ENCODE measurements at places on chromosomes 2 and 18.
A peak's percentile ranks its signal among the peaks of the same experiment; 100 is the strongest.

DNA sequence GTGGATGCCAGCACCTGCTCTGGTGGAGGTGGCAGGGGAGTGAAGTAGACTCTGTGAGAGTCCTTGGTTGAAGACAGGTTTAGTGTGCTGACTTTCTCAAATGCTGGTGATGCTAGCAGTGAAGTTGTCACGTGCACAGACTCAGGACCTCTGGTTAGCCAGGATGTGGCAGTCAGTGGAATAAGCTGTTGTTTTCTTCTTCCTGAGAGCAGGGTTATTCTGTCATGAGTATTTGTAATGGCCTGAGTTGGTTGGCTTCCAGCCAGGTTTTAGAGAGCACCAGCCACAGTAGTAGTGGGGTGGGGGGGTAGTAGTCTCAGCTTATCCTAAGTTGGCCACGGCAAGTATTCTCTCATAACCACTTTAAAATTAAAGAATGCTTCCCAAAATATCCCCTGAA lies 238.5 kb upstream of the FBXO11 start:
- DNase-seq = no peak

- DNase-seq = peak; percentile 21
Measured at GRCh38 chr2:142286618-142287017, 155.8 kb upstream of the LRP1B start.

DNA sequence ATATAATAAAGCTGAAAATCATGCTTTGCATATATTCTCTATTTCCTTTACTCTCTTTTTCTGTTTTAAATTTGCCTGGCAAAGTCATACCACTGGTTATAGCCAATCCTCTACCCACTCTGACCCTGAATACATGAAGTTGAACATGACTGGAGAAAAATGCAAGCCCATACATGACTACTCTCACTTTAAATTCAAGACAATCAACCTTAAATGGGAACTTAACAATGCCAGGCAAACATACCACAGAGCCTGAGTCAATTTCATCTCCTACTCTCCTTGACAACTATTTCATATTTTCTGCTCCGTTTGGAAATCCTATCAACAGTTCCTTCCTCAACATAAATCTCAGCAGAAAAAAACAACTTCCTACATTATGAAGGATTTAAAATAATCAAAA lies 22.6 kb downstream of the RAD51AP2 start:
- no peak for DNase-seq

- peak; percentile 91 for DNase-seq
Measured at GRCh38 chr2:101113441-101114267, 37.5 kb downstream of the TBC1D8 start.

DNA sequence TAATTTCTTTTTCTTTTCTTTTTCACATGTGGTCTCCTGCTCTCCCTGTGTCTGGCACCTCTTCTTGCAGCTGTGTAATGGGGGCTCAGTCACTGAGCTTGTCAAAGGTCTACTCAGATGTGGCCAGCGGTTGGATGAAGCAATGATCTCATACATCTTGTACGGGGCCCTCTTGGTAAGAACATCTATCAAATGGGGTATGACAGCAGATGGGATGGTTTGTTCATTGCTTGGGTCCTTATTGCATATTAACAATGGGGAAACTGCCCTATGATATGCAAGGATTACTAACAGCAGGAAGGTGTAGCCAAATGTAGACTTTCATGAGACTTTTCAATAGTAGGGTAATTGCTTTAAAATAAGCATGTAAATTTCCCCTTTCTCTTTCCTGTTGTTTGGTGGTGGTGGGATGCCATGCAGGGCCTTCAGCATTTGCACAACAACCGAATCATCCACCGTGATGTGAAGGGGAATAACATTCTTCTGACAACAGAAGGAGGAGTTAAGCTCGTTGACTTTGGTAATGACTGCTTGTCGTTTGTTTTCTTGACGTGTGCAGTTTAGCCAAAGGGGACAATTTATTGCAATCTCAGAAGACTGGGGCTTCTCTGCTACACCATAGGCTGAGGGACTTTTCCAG lies 36.5 kb downstream of the MYO3B start:
- no peak for DNase-seq

DNA sequence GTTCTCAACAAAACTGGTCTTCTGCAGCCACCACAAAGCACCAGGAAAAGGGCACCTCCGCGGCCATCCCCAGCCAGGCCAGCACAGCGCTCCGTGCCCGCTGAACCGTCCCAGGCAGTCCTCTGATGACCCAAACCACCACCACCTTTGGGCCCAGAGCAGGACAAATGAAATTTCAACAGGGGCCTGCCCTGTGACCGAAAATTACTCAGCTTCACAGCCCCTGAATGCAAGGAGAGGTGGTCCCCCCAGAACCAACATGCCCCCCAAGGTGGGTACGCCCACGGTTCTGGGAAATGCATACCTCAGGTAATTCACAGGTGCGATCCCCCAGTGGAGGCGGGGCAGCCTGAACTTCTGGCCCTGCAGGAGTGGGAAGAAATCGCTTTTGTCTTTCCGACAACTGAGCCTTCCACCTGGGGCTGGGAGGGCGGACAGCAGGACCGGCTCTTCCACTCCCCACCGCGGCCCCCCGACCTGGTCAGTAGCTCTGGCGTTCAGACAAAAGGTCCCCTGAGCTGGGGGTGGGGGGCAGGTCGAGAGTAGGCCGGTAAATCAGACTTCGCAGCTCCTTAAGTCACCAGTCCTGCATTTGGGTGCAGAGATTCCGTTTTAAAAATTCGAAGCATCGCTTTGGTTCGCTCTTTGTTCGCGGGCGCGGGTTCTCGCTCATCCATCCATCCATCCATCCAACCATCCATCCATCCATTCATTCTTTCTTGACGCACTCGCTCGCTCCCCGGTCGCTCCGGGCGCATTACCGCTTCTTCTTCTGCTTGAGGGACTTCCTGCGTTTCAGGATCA lies 1.4 kb downstream of the ARL4C start:
- no peak for DNase-seq

DNA sequence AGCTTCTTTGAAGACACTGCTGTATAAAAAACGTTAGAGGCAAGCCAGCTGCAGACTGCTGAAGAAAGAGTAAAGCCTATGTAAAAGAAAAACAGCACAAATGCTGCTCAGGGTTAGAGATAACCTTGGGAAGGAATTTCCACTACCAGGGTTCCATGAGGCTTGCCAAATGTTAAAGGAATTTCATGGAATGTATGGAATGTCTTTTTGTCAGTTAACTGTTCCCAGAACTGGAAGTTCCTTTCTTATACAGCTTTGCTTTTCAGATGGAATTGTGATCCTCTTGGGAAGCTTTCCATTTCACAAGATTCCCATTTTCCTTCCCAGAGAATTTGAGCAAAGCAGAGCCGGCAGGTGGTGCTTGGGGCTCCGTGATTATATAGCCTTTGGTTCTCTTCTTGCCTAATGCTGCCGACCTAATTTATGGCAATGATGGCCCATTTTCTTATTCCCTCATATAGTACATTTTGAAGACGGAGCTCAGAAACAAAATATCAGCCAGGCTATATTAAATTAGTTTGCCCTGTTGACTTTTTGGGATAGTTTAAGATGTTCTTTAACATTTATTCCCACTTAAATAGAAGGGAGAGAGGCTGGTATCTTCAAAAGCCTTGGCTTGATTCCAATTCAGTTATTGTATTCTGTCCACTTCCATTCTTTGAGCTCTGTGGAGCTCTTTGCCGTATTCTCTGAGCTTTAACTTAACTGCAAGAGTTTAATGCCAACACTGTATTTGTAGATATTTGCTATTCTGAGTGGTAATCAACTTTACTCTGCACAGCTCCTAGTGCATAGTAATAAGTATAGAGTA lies 162.3 kb downstream of the PHLPP1 start:
- no peak for DNase-seq

GRCh38 chr2:183163821-183164649 lies 39.8 kb downstream of the NUP35 start:
- DNase-seq = no peak

GRCh38 chr2:27211241-27211942 lies 449 bp upstream of the ATRAID start:
- peak; percentile 54 for DNase-seq

- peak; percentile 69 for DNase-seq
Measured at GRCh38 chr2:217790195-217790594, 212.6 kb downstream of the TNS1 start.

DNA sequence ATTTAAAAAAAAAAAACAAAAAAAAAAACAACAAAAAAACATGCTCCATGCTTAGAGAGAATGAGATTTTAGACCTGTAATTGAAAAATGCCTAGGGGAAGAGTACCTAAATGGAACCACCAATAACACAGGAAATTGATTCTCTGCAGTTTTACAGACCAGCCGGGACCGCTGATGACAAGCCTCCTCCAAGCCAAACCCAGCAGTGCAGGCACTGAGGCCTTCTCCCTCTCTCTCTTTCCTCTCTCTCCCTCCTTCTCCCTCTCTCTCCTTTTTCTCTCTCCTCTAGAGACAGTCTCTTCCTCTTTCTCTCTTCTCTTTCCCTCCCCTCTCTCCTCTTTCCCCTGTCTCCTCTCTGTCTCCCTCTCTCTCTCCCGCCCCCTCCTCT lies 228.8 kb upstream of the COPS8 start:
- no peak for DNase-seq

DNA sequence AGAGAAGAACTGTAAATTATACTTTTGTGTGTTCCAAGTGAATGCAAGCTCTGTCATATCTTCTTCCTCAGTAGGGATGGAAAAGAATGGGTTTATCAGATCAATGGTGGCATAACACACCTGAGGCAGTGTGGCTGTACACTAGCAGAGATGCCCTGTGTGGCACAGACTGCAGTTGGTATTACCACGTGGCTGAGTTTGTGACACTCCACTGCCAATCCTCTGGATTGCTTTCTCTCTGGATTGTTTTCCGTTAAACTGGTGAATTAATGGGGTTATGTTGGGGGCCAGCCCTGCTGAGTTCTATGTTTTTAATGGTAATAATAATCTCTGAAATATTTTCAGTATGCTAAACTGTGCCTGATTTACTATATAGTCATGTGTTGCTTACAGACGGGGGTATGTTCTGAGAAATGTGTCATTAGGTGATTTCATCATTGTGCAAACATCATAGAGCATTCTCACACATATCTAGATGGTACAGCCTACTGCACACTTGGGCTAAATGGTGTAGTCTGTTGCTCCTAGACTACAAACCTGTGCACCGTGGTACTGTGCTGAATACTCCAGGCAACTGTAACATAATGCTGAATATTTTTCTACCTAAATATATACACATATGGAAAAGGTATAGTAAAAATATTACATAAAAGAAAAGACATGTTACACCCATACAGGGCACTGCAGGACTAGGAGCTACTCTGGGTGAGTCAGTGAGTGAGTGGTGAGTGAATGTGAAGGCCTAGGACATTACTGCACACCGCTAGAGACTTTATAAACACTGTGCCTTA lies 84.7 kb upstream of the ST6GAL2 start:
- no peak for DNase-seq

DNA sequence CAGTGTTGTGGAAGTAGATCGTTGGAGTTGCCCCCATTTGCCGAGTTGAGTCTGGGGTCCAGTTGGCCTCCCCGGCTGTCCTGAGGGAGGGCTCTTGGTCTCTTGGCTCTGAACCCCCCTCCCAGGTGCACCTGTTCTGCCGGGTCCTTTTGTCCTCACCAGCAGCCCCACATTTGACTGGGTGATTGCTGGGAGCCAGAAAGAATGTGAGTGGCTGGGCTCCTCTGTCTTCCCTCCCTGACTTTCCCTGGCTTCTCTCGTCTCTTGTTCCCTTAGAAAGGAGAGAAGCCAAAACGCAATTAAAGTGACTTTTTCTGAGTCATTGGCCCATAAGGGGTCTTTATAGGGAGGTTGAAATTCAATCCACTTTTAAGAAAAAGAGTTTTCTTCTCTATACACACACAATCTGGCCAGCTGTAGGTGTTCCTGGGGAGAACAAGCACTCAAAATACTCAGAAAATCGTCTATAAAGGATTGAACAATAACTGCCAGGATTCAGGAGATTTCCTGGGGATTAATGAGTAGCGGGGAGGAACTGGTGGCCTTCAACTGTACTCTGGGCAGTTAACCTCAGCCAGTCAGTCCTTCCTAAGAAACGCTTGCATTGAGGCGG lies 131.0 kb downstream of the TMEM182 start:
- DNase-seq = no peak

DNA sequence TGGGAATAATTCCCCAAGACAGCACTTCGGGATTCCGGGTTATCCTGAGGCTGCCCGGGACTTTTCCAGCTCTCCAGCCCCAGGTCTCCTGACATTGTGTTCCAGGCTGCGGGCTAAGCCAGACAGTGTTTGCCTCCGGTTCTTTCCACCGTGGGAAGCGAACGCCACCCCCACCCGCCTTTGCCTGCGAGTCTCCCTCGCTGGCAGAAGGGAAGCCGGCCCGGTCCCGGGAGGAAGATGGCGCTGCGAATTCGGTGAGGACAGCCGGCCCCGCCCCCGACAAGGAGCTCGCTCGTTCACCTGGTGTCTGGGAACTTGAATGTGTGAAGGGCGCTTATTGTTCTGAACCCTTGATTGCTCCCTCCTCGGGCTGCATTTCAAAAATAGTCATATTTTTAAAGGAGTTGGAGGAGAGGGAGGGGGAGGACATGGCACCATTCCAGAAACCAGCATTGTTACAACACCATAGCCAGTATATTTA lies 2.9 kb downstream of the LRATD1 start:
- DNase-seq = peak; percentile 58

DNA sequence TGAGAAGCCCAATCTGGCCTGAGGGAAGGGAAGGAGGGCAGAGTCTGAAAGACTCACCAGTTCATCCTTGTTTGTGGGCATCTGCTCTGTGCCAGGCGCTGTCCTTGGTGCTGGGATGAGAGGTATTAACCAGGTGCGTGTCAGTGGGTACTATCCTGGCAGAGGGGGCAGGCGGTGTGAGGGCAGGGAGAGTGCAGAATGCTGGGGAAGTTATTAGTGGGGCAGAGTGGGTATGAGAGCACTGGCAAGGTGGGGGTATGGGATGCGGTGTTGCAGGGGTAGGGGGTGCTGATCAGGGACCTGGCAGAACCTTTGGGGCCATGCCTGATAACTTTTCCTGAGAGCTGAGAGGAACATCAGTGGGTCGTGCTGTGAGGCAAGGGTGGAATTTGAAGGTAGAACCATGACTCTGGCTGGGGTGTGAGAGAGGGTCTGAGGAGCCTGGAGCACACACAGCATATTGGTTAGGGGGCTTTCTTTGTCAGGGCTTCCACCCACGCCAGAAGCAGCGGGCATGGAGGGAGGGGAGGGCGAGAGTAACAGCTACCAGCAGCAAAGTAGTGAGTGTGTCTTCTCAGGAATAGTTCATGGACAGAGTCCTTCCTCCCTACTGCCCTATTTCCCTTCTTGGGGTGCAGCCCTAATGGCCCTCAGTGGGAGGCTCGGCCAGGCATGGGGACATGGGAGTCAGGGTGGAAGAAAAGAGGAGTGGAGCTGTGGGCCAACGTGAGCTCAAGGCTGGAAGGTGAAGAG lies 290.7 kb downstream of the CYP26B1 start:
- DNase-seq = no peak
